ENCODE measurements at places on chromosomes 3 and 15.

DNA sequence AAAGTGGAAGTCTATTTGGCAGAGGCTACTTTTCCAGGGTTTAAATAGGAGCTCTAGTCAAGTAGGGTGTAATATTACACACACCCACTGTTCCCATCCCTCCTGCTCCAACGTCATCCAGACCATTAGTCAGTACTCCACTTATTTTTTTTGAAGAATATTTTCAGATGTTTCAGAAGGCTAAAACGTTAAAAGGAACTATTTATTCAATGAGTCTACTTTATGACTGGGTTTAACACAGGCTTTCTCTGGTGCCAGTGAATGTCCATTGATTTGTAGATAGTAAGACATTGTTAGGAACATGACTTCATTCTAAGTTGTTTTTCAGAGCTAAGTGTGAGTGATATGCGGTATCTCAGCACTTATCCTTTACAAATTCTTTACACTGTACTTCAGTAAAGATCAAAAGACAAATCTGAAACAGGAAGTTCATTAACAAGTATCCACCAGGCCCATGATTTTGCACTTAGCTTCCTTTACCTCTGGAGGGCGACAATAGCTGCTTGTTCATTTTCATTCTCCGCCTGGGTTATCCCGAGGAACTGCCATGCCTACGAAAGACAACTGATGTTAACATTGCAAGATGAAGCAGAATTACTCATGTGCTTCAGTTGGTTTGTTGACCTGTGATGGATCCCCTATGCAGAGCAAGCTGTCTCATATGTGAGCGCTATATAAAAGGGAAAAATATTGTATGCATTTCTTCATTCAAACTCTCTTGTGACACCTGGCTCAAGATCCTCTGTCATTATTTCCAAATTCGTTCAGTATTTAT is 158.7 kb downstream of the USP13 start:
- no peak for DNase-seq

- no peak for DNase-seq
These were observed 18.0 kb downstream of the ISG20 start for GRCh38 chr15:88656760-88657221.

DNA sequence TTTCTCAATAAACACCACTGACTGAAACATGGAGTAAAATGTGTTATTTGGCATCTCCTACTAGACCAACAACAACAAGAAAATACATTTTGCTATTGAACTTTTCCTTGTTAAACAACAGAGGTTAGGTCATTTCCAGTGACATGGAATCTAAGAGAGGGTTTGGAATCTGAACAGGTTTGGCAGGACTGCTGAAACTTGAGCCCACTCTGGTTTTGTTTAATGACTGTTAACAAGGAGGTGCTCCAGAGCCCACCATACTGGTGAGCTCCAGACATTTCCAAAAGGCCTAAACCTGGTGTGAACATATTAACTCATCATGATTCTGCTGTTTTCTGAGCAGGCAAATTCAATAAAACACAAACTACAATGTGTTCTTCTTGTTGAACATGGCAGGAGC is 330.7 kb upstream of the TRIM42 start:
- DNase-seq, result no peak

DNA sequence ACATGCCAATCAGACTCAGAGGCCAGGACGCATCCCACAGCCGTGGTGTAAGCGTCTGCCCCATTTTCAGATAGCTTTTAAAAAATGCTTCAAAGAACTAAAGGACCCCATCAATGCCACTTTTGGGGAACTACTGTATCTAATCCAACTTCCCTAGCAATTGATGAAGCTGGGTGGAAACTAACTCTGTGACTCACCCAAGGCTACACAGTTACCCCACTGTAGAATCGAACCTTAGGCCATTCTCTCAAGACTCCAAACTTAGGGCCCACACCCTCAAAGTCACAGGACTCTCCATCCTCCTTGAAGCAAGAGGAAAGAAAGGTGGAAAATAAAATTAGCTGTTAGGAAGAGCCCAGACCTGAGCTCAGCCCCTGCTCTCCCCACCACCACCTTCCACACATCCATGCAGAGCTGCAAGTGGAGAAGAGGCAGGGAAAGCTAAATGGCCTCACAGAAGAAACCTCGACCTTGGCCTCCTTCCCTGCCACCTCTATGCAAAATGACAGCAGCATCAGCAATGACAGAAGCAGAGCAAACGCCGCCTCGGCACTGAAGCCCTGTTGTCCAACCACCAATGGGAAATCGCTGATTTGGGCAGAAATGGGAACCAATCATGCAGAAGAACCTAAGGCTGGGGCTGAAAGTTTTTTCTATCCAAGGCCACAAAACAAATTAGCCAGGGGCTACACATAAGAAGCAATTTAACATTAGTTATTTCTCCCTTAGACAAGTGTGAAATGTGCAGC is 22.2 kb downstream of the ANP32A start:
- no peak for DNase-seq

GRCh38 chr15:98830034-98830634 is 177.5 kb downstream of the PGPEP1L start:
- no peak for DNase-seq

GRCh38 chr3:42749025-42749752 is 23.9 kb downstream of the CCDC13 start:
- no peak for DNase-seq

DNA sequence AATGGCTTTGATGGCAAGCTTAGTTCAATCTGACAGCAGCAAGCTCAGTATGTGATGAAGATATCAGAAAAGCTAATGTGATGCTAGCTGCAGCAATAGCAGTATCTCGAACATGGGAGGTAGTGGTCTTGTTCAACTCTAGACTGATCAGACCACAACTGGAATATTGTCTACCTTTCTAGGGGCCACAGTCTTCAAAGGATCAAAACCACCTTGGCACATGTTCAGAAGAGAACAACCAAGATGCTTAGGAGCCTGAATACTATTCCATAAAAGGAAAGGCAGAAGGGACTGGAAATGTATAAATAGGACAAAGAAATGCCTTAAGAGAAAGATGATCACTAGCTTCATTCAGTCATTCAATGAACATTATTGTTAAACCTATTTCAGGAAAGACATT is 2.3 kb downstream of the C3orf70 start:
- no peak for DNase-seq

- DNase-seq, result no peak
These were observed 82.1 kb upstream of the FHIT start for GRCh38 chr3:61333192-61333961.

DNA sequence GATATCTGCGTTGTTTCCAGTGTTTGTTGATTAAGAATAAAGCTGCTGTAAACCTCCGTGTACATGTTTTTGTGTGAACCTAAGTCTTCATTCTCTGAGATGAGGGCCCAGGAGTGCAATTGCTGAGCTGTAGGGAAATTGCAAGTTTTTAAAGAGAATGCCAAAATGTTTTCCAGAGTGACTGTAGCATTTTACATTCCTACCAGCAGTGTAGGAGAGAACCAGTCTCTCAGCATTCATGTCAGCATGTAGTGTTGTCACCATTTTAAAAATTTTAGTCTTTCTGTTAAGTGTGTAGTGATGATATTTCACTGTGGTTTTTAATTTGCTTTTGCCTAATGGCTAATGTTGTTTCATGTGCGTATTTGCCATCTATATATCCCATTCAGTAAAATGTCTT is 3.4 kb upstream of the MGLL start:
- DNase-seq, result no peak

GRCh38 chr15:89707577-89707976 is 17.0 kb downstream of the WDR93 start:
- no peak for DNase-seq

DNA sequence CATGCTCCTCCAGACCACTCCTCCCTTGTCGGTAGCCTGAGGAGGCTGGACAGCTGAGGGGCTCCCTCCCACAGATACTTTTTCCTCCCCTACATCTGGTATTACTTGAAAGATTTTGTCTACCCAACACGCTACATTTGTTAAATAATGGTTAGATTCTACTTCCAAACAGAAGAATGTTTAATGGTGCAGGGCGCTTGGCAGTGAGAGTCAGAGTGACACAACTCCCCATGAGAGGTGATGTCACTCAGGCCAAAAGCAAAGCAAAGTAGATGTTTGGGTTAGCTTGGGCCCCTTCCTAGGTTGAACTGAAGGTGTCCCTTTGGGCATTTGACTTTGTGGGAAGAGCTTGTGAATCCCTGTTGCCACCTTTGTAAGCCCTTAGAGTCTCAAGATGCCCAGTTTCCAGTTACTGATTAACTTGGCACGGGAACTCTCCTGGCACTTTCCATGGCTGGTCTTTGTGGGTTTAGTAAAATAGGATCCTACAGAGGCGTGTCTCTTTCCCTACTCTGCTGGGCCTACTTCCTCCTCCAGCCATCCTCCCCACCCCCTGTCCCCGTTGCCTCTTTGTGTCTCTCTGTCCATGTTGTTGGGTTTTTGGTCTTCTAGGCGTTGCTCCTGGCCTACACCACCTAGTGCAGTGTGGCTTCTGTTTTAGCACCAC is 5.6 kb downstream of the LIMD1 start:
- DNase-seq, result no peak

DNA sequence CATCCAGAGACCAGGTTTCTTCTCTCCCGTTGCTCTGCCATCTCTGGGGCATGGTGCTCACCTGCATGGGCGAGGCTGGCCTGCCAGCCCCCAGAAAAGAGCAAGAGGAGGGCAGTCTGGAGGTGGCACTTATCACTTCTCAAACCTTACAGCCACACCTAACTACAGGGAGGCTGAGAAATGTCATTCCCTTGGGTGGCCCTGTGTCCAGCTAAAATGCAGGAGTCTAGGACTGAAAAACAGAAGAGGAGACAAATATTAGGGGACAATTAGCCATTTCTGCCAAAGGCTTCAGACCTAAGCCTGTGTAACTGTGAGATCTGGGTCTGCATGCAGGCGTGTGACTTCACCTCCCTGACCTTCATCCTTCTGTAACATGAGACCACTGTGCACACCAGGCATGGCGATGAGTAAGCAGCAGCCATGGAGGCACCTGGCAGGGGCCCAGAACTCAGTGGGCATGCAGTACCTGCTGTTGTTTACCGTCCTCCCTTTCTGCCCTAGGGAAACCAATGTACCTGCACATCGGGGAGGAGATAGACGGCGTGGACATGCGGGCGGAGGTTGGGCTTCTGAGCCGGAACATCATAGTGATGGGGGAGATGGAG is 83.4 kb downstream of the MESD start:
- no peak for DNase-seq

DNA sequence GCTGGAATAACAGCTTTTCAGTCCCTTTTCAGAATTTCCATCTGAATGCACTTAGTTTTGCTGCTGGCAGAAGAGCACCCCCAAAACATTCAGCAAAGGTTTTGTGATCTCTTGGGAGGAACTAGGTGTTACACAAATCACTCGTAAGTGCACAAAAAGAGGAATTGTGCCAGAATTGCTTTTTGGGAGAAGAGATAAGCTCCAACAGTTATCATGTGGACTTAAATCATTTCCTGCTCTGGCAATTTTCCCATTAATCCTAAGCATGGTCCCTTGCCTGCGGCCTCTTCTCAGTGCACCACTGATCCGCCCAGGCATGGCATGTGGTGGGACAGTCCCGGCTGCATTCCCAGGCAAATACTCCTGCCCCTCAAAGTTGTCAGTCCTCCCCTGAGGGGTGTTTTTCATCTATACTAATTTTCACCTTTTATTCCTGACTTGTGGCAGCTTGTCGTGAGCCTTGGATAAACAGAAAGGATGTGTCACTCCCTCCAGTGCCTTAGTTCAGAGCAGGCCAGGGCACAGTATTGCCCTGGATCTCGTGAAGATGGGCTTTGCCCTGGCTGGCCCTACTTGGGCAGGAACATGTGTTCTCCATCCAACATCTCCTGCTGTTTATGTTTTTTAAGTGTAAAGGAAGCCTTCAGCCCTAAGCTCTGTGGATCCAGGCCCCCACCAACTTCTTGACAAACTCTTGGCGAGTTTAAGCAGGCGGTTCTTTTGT is 44.6 kb upstream of the VILL start:
- no peak for DNase-seq

DNA sequence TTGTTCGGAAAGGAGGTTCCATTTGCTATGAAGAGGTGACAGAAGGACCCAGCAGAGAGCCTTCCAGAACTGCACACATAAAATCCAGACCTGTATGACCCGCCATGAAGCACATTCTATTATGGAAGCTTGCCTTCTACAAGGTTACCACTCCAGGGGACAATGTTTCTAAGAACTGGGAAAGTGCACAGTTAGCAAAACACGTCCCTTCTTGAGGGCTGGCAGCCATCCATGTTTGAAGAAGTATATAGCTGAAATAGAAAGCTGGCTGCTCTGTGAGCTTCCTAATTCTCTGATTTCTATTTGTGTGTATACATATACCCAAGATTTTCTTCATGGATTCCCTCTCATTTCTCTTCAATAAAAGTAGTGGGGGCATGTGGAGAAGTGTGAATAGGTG is 74.6 kb downstream of the CNTN3 start:
- no peak for DNase-seq
